ENCODE measurements at places on chromosomes 2 and 18.

DNA sequence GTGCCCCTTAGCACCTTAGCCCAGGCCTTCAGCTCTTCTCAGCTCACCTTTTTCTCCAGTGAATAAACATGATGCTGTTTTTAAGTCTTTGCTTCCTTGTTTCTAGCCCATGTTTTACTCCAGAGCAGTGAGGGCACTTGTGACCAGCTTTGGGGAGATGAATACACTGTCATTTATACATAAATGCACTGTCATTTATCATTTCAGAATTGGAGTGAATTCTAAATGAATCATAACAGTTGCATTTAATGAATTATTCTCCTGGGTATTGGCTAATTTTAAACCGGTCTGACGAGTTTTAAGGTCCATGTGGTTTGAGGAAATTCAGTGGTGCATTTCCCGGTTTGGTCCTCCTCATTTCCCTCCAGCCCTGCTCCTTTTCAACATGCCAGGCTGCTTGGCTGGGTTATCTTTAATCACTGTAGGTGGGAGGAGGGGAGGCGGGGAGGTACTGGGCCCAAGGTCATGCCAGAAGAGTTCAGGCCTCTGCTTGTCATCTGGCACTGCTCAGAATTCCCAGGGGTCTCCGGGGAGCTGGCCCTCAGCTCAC is 23.9 kb downstream of the PRKCE start:
- DNase-seq = no peak

DNA sequence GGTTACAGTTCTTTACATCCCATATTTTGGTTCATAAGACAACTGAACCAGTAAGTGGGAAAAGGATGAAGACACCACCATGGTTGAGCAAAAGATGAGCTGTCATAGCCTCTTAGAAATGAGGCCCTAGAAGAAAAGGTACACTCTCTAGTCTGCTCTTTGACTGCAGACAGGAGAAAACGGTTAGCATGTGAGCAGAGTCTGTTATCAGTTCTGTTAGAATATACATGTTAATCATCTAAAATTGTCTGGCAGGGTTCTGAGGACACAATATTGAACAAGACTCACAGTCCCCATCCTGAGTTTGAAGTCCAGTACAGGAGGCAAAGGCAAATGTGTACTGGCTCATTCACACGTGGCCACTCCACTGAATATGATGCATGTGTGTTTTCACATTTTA is 78.1 kb downstream of the MBOAT2 start:
- no peak for DNase-seq

DNA sequence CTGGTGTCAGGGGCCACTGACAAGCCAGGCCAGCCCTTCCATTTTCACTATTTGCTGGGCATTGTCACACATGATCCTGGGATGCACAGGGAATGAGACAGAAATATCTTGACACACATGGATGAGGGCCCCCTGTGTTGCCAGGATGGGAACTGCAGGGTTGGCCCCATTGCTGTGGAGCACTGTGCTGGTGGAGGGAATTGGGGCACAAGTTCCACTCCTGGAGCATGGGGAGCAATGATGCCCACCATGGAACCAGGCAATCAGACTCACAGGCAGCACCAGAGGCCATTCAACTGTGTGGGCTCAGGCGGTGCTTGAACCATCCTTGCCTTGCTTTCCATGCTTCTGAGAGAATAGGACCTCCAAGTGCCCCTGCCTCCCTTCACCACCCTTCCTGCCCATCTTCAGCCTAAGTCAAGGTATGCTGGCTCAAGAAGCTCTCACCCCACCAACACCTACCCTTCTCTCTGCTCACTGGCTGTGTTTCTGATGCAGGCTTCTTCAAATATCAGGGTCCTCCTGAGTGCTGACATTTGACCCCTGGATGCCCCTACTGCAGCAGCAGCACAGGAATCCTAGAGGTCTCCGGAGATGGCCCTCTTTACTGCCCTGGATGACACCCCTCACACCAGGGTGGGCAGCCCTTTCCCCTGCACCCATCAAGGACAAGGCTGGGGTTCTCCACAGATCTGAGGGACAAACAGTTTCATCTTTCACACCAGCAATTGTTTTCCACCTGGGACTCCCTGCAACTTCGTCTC is 11.0 kb downstream of the ADRA2B start:
- peak; percentile 10 for DNase-seq

DNA sequence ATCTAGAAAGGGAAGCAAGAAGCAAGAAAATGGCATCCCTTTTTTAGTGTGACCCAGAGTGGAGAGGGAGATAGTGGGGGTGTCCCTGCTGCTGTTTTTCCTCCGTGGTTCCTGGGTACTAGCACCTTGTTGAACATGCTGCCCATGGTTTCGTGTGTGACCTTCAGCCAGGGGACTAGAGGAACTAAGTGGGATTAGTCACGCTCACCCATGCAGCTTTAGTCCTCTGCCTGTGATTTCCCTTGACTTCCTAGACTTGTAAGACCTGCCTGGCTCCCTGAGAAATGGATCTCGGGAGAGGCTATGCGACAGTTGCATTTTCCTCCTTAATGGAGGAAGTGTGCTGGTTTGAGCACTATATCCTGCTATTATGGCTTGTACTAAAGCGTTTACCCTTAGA is 471.4 kb downstream of the DCDC2C start:
- DNase-seq = no peak

DNA sequence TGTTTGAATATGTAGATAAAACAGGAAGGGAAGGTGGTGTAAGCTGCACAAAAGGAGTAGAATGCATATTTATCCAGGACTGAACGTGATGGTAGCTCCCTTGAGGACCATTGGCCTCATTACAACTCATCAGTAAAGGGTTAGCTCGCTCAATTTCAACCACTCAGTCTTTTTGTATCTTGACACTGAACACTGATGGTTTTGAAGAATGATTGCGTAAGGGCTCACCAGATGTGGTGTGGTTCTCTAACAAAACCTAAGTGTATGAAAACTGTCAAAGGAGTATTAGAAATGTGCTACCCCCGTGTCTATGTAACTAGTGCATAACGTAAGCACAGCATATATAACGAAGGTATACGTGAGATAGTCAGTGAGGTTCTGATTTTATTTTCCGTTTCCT is 272.4 kb upstream of the THSD7B start:
- DNase-seq = no peak

DNA sequence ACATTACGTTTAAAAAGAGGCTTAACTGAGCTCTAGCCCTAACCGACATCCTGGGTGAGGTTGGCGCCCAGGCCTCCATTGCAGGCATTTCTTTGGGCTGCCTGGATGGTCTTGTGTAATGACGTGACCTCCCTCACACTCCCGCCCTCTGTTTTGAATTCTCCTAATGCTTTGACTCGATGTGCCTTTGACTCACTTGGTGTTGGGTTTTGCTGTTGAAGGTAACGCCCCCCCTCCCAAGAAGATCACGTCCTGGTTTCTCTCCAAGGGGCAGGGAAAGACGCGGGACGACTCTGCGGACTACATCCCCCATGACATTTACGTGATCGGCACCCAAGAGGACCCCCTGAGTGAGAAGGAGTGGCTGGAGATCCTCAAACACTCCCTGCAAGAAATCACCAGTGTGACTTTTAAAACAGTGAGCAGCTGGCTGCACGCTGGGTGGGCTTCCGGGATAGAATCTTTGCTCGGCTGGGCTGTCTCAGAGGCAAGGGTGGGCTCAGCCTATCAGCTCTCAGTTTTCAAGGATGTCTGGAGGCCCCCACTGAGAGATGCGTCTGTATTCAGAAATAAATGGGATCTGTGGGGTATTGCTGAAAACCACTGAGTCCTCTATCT is 87.9 kb upstream of the ATG16L1 start:
- DNase-seq = no peak

GRCh38 chr2:105870062-105870461 is 125.3 kb downstream of the NCK2 start:
- DNase-seq = no peak

DNA sequence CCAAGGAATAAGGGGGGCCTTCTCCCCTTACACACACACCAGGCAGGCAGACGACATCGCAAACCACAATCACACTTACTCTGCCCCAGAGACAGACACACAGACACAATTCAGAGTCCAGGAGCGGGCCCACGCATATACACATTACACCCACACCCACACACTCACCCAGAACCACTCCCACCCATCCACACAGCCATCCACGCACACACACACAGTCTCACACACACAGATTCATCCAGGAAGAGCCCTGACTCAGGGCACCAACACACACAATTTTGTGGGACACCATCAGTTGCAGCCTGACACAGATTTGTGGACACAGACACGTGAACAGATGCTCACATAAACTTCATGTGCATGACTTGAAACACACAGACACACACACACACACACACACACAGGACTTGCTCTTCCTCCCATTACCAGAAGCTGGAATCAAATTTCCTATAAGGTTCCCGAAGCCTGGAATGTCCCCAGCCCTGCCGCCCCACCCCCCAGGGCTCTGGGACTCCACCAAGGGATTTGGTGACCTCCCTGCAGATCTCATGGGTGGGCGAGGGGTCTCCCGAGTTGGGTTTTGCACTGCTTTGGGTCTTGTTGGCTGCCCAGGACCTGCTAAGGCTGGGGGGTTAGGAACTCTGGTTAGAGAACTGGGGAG is 23.5 kb downstream of the TNS1 start:
- no peak for DNase-seq

GRCh38 chr18:79404567-79404910 is 8.8 kb downstream of the NFATC1 start:
- DNase-seq = peak; percentile 53

- no peak for DNase-seq
These were observed 21.5 kb downstream of the IWS1 start for GRCh38 chr2:127504552-127505430.

GRCh38 chr2:213189001-213189899 is 37.8 kb upstream of the IKZF2 start:
- DNase-seq = no peak

GRCh38 chr2:160257743-160258491 is 57.8 kb upstream of the ITGB6 start:
- DNase-seq = no peak
